ENCODE measurements at places on chromosomes 2 and 18. TPM values are rescaled to one million over a fixed set of nuclear protein-coding genes. Genes with fewer than 3 reads are reported as not detected.

The DOK6 gene
- 0.77 TPM for total RNA-seq

The PDE6D gene
- total RNA-seq, result 19.4 TPM

The GBX2 gene
- not detected for total RNA-seq

The B4GALT6 gene
- 2.8 TPM for total RNA-seq

The HMSD gene
- under 0.01 TPM for total RNA-seq
